ENCODE measurements at places on chromosomes 16 and 17. TPM values are rescaled to one million over a fixed set of nuclear protein-coding genes. Genes with fewer than 3 reads are reported as not detected.

SCNN1B gene
- not detected for total RNA-seq

FA2H gene
- total RNA-seq, result 0.20 TPM

TMEM106A gene
- total RNA-seq, result 13.9 TPM

QRICH2 gene
- 2.1 TPM for total RNA-seq

HS3ST2 gene
- not detected for total RNA-seq

GJC1 gene
- not detected for total RNA-seq

KLHL10 gene
- not detected for total RNA-seq

TMEM238L gene
- total RNA-seq, result not detected

SPATA33 gene
- total RNA-seq, result 6.6 TPM

TMIGD1 gene
- not detected for total RNA-seq

NTN1 gene
- total RNA-seq, result not detected

CSNK1D gene
- 176 TPM for total RNA-seq

KRTAP4-6 gene
- not detected for total RNA-seq

KRTAP3-1 gene
- not detected for total RNA-seq

CHTF18 gene
- total RNA-seq, result 32.0 TPM

NPIPB8 gene
- total RNA-seq, result 0.88 TPM

MAF gene
- total RNA-seq, result 7.9 TPM

ANKFN1 gene
- total RNA-seq, result not detected

GPR179 gene
- not detected for total RNA-seq

USP7 gene
- 261 TPM for total RNA-seq

CCL1 gene
- total RNA-seq, result not detected

CD7 gene
- total RNA-seq, result 272 TPM

TNFRSF13B gene
- total RNA-seq, result not detected

FAM20A gene
- total RNA-seq, result 0.19 TPM

CDRT15 gene
- total RNA-seq, result not detected

FSCN2 gene
- 0.48 TPM for total RNA-seq

PSMC5 gene
- total RNA-seq, result 105 TPM

PTGES3L gene
- not detected for total RNA-seq

TSPAN10 gene
- total RNA-seq, result 0.51 TPM

AOC3 gene
- 1.1 TPM for total RNA-seq

KRT9 gene
- not detected for total RNA-seq

ESRP2 gene
- not detected for total RNA-seq

CTDNEP1 gene
- 133 TPM for total RNA-seq

SETD1A gene
- 46.2 TPM for total RNA-seq

CD300A gene
- 5.5 TPM for total RNA-seq

ACSM2A gene
- total RNA-seq, result not detected

NOXO1 gene
- 1.3 TPM for total RNA-seq

TCAP gene
- total RNA-seq, result 1.7 TPM

WDR81 gene
- 38.3 TPM for total RNA-seq
